ENCODE measurements at places on chromosomes 7 and 10.

DNA sequence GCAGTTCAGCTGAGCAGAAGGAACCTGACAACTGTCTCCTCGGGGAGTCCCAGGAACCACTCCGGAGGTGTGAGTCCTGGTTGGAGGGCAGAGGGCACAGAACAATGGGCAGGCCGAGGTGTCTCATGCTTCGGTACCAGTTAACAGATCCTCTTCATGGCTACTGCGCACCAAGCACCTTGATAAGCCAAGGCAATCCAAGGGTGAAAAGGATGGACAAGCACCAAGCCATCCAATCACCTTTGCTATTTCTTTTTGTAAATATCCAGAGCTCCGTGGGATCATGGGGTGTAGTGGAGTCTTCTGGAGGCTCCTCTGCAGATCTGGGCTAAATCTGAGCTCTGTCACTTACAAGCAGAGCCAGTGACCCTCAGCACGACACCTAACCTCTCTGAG, 233.5 kb downstream of the WDR11 start:
- DNase-seq: no peak

GRCh38 chr7:3683546-3684539, 382.8 kb downstream of the SDK1 start:
- DNase-seq: no peak

DNA sequence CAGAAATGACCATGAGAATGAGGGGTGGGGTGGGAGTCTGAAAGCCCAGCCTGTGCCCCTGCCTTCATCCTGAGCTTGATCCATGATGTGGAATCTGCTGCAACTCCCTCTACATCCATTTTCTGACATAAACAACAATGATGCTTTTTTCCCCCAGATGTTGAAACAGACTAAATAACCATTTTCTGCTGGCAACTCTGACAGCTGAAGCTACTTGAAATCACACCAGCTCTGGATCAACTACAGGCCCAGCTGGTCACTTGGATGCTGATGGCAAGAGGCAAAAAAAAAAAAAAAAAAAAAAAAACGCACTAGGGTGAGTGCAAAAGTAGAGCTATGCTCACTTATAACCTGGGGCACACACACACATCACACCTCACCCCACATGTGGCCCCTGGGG, 74.2 kb downstream of the FAM107B start:
- no peak for DNase-seq

DNA sequence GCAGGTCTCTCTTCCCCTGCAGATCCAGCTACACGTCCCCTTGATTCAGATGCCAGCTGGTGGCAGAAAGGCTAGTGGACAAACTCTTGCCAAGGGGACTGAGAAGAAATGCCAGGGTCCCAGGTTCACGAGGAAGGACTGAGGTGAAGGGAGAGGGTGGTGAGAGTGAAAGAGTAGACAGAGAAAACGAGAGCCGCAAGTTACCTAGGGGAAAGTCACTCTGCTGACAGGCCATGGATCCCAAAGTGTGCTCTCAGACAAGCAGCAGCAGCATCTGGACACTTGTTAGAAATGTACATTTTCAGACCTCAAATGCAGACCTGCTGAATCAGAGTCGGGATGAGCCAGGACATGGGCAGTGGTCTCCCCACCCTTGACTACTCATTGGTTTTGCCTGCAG, 192.3 kb downstream of the FGFR2 start:
- DNase-seq: no peak

DNA sequence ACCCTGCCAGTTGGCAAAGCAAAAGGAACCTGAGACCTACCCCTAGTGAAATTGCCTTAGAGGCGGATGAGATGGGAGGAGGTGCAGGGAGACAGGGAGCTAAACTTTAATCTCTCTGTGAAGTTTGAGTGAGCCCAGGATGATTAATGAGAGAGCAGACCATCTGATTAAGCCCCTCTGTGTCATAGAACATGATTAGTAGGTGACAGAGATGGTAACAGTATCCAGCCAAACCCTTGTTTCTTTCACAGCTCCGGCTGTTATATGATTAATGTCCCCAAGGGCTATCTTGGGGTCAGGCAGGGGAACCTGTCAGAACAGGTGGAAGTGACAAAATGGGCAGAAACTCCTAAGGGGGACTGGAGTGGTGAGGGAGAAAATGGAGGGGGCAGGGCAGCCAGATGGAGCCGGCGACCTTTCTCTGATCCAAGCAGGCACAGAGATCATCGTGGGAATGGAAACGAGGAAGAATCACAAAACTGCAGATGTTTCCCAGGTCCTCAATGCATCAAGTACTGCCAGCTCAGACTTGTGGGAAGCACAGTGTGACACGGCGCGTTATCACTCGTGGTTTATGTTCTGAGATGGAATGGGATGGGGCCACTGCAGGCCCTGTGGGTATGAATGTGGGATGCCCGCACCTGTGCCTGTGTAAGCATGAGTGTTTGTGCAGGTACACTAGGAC, 684.2 kb downstream of the LRMDA start:
- DNase-seq: no peak

- peak; percentile 26 for DNase-seq
These were observed 14.1 kb upstream of the AKR1B10 start for GRCh38 chr7:134513169-134513752.

DNA sequence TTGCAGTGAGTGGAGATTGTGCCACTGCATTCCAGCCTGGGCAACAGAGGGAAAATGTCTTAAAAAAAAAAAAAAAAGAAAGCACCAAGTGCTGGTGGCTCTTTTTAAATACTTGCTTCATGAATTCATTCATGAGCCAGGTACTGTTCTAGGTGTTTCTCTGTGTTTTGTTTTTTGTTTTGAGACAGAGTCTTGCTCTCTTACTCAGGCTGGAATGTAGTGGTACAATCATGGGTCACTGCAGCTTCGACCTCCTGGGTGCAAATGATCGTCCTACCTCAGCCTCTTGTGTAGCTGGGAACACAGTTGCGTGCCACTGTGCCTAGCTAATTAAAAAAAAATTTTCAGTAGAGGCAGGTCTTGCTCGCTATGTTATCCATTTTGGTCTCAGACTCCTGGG, 5.3 kb downstream of the STOX1 start:
- DNase-seq: no peak

DNA sequence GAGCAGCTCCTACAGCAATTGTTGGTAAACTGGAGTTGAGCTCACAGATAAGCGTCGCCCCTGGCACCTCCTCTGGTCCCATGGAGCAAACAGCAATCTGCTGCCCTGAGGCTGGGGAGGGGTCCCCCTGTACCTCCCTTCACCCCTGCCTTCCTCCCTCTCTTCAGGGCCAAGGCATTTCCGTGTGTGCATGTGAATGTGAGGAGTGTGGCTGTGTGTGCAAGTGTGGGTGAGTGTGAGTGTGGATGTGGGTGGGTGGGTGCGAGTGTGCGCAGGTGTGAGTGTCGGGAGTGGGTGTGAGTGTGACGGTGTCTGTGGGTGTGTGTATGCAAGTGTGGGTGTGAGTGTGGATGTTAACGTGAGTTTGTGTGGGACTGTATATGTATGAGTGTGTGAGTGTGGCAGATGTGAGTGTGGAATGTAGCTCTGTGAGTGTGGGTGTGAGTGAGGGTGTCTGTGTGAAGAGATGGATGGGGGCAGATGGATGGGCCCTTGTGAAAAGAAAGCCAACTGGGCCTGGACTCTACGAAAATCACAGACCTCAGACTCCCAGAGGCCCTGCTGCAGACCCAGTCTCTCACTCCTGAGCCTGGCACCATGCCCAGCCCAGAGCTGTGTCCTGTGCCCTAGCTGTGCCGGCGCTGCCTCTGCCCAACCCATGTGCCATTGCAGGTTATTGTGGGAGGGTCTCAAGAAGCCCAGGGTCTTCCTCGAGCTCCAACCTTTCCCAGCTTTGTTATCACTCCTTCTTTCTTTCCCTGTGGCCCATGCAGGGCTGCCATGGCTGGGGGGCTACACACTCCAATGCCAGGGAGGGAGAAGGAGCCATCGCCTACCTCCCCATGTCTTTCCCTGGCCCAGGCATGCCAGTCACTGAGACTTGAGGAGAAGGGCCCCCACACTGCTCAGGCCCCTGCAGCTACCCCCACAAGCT, 73.9 kb downstream of the GRID1 start:
- no peak for DNase-seq

GRCh38 chr7:117836-118614, 74.3 kb upstream of the FAM20C start:
- DNase-seq: no peak

DNA sequence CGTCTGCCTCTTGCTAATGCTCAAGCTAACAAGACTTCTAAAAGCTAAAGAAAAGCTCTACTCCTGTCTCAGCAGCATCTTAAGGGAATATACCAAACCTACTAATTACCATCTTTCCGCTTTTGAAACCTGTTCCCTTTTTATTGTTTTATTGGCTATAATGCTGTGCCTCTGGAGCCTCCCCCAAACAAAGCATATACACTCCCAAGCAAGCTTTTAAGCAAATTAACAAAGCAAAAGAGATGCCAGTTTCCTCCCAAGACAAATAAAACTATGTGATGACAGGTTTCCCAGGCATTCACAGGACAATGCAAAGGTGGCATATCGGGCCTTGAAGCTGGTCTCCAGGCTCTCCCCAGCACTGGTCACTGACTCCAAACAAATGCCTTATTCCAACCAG, 52.9 kb downstream of the SLC37A3 start:
- DNase-seq: no peak

- no peak for DNase-seq
These were observed 258.7 kb downstream of the SORCS3 start for GRCh38 chr10:104899779-104900178.

DNA sequence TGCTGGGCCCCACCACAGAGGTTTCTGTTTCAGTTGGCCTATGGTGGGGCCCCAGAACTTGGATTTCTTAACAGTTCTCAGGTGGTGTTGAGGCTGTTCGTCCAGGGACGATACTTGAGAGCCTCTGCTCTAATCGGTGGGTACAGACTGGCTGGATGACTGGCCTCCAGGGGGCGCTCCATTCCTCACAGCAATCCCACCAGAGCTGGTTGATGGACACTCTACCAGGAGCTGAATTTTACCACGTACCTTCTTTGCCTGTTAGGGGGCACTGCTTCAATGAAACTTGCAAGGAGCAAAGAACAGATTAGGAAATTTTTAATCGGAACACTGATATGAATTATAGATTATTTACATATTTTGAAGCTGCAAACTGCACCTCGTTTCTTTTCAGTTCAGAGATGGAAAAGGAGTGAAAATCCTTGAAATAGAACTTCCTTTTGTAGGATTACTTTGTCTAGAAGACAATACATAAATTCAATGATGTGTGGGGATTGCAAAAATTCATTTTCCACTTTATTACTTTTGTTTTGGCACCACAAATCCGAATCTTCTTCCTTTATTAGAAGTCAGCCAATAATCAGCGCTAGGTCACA, 44.8 kb downstream of the KBTBD2 start:
- DNase-seq: peak; percentile 81

- no peak for DNase-seq
These were observed 349.0 kb downstream of the TNS3 start for GRCh38 chr7:47232751-47233412.

- DNase-seq: no peak
These were observed 18.1 kb downstream of the RAPGEF5 start for GRCh38 chr7:22338877-22339276.

- no peak for DNase-seq
These were observed 5.1 kb upstream of the TSPAN12 start for GRCh38 chr7:120862987-120863590.

DNA sequence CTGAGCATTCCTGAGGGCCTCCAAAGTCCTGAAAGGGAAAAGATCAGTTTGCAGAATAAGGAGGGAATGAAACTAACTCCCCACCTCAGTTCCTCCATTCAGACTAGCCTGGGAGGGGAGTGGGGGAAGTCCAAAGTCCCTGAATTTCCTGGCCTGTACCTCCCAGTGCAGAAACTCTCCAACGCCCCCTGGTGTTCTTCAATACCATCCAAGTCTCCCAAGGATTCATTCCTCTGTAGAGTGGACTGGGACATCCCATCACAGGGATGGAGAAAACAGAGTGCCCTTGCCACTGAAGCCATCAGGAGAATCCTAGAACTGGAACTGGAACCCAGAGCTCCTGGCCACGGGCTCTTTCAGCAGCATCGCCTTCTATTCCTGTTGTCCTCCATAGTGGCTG, 1.6 kb upstream of the COL13A1 start:
- peak; percentile 20 for DNase-seq

GRCh38 chr7:5997210-5997808, 11.5 kb downstream of the PMS2 start:
- DNase-seq: peak; percentile 47

- DNase-seq: no peak
These were observed 215.9 kb downstream of the SH2D4B start for GRCh38 chr10:80753612-80754011.

DNA sequence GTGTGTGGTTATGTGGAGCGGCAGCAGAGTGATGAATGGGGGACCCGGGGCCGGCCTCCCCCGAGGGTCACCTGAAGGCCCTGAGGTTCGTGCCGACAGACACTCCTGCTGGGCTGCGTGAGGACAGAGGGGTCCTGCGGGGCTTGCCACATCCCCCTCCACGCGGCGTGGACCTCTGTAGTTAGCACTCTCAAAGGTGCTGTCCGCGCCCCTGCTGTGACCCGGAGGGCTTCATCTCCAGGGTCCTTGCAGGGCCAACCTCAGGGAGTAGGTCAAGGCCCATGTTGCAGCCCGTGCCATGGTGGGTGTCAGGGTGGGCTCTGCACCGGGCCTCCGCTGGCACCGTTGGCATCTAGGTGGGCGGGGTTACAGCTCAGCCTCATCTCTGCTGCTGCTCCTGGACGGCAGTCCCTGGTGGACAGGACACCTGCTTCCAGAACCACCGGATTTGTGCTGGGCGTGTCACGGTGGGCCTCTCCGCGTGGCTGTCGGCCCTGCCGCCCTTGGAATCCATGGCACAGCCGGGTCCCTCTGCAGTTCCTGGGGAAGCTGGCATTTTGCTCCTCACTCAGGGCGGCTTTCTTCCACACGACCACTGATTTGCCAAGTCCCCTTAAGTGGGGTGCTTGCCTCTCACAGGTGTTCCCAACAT, 19.8 kb upstream of the GET4 start:
- no peak for DNase-seq

Data from DND-41 (cell line).